GM23248 (cell line): ENCODE measurements at places on chromosomes 2 and 18.

- no peak for DNase-seq
These were observed 73.1 kb upstream of the TNP1 start for GRCh38 chr2:216932863-216933548.

DNA sequence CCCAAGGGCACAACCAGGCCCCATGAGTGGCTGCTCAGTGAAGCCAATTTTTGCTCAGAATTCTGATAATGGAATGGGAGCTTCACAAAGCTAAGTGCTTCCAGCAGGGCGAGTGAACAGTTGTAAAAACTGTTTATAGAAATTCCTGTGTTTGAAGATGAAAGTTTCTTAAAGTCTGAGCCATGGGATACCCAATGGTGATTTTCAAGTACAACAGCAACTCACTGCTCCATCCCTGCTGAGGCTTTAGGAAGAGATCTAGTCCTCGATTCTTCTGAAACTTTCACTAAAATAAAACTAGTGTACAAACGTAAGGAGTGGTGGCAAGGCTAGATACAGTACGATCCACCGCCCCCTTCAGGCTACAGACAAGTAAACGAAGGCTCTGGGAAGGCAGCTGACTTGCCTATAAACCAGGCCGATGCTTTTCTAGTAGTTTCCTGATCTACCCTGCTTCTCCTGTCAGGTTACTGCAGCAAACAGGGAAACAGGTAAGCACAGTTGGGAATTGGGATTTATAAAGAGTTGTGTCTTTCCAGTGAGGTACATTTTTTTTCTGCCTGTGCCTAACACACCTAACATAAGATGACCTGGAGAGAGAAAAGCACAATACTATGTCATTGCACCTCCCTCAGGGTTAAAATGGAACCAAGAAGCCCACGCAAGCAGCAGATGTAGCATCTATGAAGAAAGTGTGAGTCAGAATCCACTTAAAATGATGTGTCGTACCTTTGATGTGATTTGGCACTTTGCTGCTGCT is 108.7 kb downstream of the UXS1 start:
- peak; percentile 74 for DNase-seq

DNA sequence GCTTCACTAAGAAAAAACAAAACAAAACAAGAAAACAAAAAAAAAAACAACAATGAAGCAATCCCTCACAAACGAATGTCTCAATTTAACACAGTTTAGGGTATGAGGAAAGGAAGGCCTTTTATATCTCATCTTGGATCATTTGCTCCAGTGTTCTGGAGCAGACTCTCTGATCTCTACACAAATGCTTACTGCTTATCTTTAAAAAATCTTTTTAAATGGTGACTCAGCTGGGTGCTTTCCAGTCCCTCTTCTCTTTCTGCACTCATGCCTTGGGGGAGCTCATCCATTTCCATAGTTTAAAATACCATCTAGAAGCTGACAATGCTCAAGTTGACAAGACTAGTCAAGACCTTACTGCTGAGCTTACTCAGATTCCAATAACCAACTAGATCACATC is 56.2 kb downstream of the ETAA1 start:
- peak; percentile 46 for DNase-seq

GRCh38 chr2:145729993-145730770 is 1210.3 kb upstream of the ZEB2 start:
- no peak for DNase-seq

GRCh38 chr2:142756430-142756829 is 121.0 kb upstream of the KYNU start:
- DNase-seq: peak; percentile 65

GRCh38 chr2:20187331-20187730 is 37.6 kb downstream of the SDC1 start:
- DNase-seq: no peak

- DNase-seq: no peak
These were observed 230.5 kb downstream of the BCL2 start for GRCh38 chr18:63089041-63089440.

GRCh38 chr2:23456396-23456795 is 71.4 kb downstream of the KLHL29 start:
- DNase-seq: no peak

GRCh38 chr18:23365602-23366001 is 87.5 kb upstream of the RIOK3 start:
- DNase-seq: peak; percentile 88
